ENCODE measurements at places on chromosomes 16 and 17.

DNA sequence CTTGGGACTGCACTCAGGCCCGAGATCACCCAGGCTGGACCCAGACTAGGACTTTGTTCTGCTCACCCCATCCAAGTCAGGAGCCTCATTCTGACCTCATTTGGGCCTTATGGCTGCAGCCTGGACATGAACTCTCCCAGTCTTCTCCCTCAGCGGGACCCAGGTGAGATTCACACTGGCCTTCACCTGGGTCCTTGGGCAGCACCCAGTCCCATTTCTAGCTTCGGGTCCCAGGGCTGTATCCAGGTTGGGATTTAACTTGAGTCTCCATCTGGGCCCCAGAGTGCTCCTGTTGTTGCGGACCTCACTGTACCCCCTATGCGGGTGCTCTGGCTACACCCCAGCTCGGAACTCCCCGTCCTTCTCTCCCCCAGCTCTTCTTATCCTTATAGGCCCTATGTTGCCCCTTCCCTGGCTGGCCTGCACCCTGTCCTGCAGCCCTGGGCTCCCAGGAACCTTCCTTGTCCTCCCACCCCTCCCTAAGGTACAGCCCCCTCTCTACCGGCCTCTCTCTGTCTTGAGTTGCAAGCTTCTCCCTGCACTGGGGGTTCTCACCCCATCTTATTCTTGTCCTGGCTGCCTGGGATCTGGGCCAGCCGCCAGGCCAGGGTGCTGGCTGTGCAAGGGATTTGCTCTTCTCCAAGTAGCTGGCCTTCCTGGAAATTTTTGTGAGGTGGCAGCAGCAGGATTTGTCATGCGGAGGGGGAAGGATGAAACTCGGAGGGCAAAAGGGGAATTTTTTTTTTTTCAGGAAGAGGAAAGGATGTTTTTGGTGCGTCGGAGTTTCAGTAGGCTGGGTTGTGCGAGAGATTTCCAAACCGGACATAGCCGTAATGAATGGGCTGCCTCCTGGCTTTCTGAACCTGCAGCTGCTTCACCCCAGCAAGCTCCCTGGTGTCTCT lies 904 bp downstream of the MAP2K3 start:
- no peak for DNase-seq

- no peak for DNase-seq
Measured at GRCh38 chr17:38745545-38745944, 2.6 kb downstream of the PCGF2 start.

- DNase-seq = no peak
Measured at GRCh38 chr17:70128727-70129238, 40.5 kb upstream of the KCNJ2 start.

- no peak for DNase-seq
Measured at GRCh38 chr17:77851921-77852320, 106.6 kb upstream of the TNRC6C start.

DNA sequence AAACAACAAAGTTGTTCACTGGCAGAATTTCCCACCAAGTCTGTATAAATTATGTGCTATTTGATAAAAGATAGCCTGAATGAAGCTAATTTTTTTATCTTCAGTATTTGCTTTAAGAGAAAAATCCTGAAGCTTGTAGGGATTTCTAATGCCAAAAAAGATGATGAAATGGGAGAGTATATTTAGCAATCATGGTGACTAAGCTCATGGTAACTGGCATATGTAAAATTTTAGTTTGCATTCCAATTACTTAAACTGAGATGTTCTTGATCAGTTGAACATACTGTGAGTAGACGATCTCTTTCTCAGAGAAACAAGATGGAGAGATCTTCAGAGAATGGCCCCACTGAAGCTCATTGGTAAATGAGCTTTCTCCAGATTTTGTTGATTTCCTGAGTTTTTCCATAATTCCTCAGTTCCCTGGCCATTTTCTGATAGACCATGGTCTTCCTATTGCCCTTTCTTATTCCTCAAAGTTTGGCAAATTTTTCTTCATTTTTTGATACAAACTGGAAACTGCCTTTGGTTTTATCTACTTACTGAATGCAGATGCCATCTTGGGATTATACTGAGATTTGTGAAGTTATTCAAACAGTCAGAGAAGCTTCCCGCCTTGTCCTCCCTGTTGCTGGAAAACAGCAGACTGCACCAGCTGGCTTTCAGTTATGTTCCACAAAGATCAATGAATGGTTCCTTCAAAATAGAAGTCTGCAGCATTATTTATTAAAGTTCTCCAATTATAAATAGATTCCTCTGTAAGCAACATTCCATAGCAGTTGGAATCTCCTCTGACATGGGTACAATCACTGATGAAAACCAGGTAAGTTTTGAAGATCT lies 68.3 kb upstream of the ALOX12 start:
- no peak for DNase-seq

DNA sequence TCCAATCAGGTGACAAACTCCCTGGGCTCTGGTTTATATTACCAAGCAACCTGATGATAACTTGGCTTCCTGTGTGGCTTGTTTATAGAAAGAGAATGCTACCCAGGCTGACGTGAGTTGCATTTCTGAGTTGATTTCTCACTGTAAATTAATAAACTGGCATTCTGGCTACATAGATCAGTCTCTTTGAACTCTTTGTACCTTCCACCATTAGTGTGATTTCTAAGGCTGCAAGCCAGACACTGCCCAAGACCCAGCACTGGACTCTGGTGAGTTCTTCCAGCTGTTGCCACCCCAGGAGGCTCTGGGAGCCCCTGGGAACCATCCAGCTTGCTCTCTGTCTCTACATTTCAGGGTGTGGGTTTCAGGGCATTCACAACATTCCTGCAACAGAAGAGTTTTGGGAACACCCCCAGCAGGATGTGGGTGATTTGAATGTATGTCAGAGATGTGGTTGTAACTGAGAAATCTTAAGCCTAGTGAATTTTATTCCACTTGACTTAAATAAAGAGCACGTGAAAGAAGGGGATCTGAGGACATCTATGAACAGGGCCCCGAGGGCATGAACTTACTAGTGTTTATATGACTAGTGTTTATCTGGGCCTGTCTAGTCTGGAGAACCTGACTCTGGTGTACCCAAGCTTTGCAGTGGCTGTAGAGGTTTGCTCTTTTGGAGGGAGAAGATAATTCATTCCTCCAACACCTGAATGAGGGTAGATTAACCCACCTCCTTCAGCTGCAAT lies 30.3 kb upstream of the LRRC37A start:
- no peak for DNase-seq

DNA sequence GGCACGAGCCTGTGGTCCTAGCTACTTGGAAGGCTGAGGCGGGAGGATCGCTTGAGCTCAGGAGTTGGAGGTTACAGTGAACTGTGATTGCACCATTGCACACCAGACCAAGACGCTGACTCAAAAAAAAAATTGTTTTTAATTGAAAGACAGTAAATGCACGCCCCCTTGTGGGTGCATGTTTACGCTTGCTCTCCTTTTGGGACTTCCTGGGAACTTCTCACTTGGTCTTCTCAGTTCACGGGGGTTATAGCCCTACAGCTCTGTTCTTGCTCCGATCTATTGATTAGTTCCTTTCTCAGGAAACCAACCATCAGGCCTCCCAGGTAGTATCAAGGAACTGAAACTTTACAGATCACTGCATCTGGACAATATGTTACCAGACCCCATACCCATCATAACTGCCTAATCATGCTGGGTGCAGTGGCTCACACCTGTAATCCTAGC lies 14.2 kb upstream of the RIPOR1 start:
- peak; percentile 64 for DNase-seq

DNA sequence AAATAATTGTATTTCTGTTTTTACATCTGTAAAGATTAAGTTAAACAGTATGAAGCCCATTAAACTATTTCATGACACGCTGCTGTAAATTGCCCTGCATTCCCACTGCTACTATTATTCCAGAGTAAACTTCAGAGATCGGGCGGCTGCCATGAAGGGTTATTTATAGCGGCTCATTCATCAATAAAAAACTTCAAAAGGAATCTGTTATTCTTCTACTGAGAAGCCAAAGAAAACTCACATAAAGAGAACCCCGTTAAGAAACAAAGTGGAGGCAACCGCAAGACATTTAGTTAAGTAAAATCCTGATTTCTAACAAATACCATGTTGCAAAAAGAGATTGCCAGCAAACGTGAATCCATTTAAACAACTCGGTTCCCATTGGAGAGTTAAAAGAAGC lies 16.4 kb downstream of the FOXL1 start:
- peak; percentile 13 for DNase-seq

DNA sequence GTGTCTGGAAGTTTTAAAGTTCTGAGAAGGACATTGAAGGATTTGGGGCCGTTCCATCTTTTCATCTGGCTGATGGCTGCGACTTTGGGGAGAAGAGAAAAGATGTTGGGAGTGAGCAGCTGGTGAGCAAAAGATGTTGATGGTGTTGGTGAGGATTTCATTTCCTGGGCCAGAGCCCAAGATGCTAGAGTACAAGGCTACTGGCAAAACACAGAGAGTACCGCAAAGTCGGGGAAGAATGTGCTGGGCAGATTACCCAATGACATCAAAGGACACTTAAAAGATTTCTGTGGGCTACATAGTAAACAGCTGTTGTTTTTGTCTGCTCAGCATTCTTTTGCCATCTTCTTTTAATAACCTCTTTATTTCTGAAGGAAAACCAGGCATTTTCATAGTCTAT lies 49.4 kb upstream of the GAS7 start:
- DNase-seq = no peak

- DNase-seq = no peak
Measured at GRCh38 chr17:55635253-55635914, 87.3 kb downstream of the TMEM100 start.

GRCh38 chr17:74740173-74740572 lies 3.1 kb downstream of the RAB37 start:
- no peak for DNase-seq

GRCh38 chr17:14733376-14733775 lies 432.5 kb downstream of the HS3ST3B1 start:
- DNase-seq = no peak

DNA sequence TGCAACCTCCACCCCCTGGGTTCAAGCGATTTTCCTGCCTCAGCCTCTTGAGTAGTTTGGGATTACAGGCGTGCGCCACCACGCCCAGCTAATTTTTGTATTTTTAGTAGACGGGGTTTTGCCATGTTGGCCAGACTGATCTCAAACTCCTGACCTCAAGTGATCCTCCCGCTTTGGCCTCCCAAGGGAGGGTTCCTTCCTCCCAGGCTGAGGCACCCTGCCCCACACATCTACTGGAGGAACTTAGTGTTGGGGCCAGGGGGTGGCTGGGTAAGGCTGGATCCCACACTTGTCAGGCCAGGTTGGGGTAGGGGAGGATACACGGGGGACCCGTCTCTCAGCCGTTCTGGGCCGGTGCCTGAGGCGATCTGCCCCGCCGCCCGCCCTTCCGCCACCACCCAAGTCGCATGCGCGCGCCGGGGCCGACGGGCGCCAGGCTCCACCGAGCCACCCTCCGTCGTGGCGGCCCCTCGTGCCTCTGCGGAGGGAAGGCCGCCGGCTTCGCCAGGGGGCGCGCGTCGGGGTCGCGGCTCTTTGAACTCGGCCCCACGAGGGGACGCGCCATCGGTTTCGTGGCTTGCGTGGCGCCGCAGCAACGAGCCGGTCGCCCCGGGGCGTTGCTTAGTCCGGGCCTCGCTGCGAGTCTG lies 15.9 kb downstream of the GRB7 start:
- peak; percentile 27 for DNase-seq

DNA sequence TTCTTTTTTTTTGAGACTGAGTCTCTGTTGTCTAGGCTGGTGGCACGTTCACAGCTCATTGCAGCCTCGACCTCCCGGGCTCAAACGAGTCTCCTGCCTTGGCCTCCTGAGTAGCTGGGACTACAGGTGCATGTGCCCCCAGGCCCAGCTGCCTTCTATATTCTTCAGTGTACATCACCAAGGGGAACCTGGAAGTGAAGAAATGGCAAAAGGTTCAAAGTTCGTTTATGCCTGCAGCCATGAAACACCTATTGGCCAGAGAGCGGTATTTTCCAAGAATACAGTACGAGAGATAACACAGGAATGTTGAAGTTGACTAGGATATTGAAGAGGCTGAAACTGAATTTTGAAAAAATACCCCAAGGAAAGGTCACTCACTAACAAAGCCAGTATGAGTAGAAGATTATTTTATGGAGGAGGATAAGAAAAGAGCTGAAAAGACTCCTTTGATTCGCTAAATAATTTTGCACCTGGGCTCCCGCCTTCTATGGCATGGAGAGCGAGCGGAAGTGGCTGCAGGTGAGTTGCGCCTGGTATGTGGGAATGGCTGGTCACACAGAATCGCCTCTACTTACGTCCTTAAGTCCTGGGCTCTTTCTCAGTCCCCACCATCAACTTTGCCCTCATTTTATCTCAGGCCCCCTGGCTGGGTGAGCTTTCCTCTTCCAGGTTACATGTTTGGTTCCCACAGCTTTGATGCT lies 9.8 kb downstream of the ST6GALNAC1 start:
- no peak for DNase-seq

DNA sequence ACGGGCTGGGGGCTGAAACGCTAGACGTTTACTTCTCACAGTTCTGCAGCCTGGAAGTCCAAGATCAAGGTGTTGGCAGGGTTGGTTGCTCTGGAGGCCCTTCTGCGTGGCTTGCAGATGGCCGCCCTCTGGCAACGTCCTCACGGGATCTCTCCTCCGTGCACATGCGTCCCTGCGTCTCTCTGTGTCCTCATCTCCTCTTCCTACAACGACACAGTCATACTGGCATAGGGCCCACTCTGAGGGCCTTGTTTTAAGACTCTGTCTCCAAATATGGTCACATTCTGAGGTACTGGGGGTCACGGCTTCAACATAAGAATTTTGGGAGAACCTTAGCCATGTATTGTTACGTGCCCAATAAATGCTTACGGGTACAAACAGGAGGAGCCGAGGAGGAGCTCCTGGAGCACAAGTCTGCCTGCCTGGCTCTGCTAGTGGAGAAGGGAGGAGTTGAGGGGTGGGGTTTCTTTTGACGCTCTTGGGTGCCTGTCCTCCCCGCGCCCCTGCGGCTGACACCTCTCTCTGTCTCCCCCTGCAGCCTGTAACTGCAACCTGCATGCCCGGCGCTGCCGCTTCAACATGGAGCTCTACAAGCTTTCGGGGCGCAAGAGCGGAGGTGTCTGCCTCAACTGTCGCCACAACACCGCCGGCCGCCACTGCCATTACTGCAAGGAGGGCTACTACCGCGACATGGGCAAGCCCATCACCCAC lies 141.1 kb downstream of the NTN1 start:
- no peak for DNase-seq

DNA sequence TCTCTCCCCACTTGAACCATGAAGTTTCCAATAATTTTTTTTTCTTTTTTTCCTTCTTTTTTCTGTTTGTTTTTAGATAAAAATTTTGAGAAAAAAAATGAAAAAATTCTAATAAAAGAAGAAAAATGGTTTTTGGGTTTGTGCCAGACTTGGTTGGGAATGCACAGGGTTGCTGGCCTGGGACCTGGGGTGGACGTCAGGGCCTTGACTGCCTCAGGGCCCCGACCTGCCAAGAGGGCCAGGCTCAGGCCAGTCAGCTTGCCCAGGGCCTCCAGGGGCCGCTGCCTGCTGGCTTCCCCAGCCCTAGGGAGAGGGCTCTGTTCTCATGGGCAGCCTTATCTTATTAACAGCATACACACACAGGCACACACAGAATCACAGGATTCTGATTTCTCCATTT lies 6.5 kb downstream of the TBX6 start:
- no peak for DNase-seq

- DNase-seq = no peak
Measured at GRCh38 chr16:27251541-27252205, 16.9 kb downstream of the NSMCE1 start.

- DNase-seq = no peak
Measured at GRCh38 chr16:10539236-10539635, 41.2 kb downstream of the EMP2 start.
